IMR-90 (cell line): ENCODE measurements at places on chromosomes 6 and 20. TPM values are rescaled to one million over a fixed set of nuclear protein-coding genes. Genes with fewer than 3 reads are reported as not detected.

- DNase-seq, result no peak
Measured at GRCh38 chr20:46112430-46113112, 5.5 kb upstream of the CD40 start.

The SLC52A3 gene
- not detected in 2 replicates for polyA plus RNA-seq

GRCh38 chr6:110063594-110064263, 85.6 kb downstream of the GPR6 start:
- no peak for DNase-seq

DNA sequence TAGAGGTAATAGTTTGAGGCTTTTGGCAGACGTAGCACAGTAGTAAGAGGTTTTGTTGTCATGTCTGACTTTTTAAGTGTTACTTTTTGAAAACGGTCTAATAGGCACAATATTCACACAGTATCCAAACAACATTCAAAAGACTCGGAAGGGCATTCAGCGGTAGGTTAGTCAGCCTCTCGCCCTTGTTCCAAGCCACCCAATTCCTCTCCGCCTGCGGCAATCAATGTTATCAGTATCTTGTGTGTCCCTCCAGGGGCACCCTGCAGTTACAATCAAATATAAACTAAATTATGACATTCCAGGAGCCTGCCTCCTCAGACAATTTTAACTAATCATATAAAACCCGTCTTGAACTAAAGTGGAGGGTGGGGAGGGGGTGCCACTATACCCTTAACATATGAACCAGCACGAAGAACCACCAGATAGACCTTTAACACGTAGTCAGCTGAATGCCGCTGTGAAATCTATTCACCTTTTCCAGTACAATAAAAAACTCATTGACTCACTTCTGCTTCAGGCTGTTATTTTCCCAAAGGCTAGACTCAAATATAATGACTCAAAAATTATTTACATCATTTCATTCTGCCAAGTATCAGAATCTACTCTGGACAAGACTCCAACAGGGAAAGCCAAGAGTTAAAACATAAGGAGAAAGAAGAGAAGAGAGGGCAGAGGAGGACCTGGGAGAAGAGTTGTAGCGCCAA, 1.6 kb downstream of the TENT5A start:
- DNase-seq, result peak; percentile 18

DNA sequence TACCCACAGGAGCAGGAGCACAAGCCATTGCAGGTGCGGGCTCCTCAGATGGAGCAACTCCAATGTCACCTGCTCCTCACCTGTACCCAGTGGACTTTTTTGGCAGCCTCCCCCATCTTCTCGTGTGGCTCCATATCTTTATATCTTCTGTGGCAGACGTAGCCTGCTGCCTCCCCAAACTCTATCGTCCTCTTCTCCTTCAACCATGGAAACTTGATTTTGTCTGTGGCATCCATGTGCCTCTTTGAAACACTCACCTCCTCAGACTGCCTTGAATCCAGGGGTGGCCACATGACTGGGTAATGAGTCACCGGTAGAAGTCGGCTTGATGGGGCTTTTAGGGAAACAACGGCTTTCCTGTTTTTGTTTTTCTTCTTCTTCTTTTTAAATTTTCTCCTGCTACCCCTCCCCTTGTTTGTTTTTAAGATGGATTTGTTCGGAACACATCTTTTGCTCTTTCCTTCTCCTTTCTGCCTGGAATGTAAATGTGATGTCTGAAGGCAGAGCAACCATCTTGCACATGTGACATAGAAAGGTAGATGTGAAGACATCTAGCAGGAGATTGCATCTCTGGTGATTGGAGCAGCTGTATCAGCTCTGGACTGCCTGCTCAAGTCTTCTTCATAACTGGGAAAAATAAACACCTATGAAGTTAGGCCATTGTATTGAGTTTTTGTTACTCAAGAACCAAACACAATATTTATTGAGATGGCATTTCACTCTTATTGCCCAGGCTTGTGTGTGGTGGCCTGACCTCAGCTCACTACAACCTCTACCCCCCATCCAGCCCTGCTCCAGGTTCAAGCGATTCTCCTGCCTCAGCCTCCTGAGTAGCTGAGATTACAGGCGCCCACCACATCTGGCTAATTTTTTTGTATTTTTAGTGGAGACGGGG, 69.9 kb upstream of the DDR1 start:
- DNase-seq, result peak; percentile 84

The DDX43 gene
- 0.07 TPM in 1 of 2 replicates, not detected in the other for polyA plus RNA-seq

The ENPP5 gene
- polyA plus RNA-seq, result not detected in 2 replicates

- DNase-seq, result peak; percentile 80
Measured at GRCh38 chr6:14467591-14467990, 350.0 kb downstream of the CD83 start.

- no peak for DNase-seq
Measured at GRCh38 chr6:39338397-39338796, 15.9 kb upstream of the KCNK16 start.

- DNase-seq, result no peak
Measured at GRCh38 chr20:14657266-14658005, 320.0 kb upstream of the FLRT3 start.

- no peak for DNase-seq
Measured at GRCh38 chr6:32763421-32763820, at the start of gene HLA-DQB2. HLA-DQB2 (minus strand) TSS chr6:32763532; CDS start chr6:32763470, 62 bp downstream.

- DNase-seq, result no peak
Measured at GRCh38 chr6:138989098-138989983, 1.3 kb upstream of the REPS1 start.

- peak; percentile 72 for DNase-seq
Measured at GRCh38 chr6:3882866-3883265, 33.7 kb downstream of the FAM50B start.

The C2 gene
- polyA plus RNA-seq, result 0.19 and 0.26 TPM in 2 replicates

GRCh38 chr6:157496534-157497095, 115.6 kb downstream of the ZDHHC14 start:
- no peak for DNase-seq

DNA sequence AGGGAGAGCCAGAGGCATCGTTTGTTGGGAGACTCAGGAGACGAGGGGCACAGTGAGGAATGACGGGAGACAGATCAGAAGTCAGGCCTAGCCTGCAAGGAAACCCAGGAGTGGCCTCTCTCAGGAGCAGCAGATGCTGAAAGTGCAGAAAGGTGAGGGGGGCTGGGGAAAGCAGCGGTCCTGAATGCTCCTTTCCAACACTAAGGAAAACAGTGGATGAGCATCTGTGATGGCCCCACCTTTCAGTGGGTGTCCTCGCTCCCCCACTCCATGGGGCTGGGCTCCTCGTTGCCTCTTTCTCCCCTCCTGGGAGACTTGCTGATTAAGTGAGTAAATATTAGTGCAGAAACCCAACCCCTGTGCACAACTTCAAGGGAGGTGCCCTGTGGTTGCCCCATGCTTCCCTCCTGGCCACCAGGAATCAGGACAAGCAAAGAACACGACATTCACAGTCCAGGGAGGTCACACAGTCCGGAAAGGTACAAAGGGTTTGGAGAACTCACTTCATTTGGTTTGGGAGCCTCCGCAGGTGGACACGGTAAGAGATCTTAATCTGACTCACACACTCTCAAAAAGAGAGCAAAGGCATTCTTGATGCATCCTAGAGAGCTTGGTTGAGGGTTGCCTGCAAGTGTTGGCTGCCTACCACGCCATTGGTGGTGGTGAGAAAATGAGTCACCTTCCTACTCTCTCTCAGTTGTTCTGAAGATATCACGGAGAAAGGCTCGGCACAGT, 9.7 kb upstream of the BPIFB1 start:
- DNase-seq, result no peak

GRCh38 chr6:147067184-147067583, 137.0 kb upstream of the STXBP5 start:
- no peak for DNase-seq

The SLPI gene
- not detected in 2 replicates for polyA plus RNA-seq

GRCh38 chr6:98992535-98992934, 44.8 kb upstream of the FBXL4 start:
- DNase-seq, result no peak

DNA sequence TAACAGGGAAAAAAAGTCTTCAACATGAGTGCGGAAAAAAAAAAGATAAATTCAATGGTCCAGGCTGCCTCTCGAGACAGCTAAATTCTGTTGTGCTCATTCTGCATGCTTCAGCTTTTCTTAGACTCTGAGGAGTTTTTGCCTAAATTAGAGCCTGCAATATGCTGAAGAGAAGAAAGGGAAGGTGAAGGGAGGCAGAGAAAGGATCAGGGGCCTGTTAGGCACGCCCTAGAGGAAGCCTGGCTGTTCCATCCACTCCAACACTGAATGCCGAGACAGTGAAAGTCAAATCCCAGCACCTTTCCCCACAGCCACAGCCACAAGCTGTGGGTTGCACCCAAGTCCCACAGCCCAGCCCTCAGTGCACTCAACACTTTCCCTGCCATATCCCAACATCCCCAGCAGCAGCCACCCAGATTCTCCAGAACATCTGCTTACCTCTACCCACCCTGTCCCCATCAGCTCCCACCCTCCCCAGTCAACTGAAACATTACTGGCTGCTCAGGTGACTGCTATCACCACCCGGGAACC, 37.3 kb downstream of the PREX1 start:
- no peak for DNase-seq

- no peak for DNase-seq
Measured at GRCh38 chr6:169799474-169799926, 48.1 kb downstream of the ERMARD start.

DNA sequence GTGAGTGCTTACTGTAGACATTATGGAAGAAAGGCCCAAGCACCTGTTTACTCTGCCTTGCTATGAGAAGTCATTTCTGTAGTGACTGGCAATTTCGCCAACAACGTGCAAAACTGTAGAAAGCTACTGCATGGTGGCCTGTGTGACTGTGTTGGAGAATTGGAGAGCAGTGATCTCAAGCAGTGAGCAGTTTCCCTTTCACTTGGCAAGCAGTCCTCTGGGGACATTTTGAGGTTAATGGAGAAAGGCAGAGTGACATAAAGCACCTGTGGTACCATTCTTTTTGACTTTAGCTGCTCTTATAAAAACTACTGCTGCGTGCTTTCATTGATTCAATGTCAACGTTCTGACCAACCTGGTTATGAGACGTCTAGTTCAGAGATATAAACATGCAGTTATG, 382.6 kb upstream of the JAG1 start:
- DNase-seq, result no peak

The RAB23 gene
- polyA plus RNA-seq, result 7.8 and 10.8 TPM in 2 replicates

GRCh38 chr6:44180406-44180805, 21.8 kb downstream of the CAPN11 start:
- DNase-seq, result no peak

The TSBP1 gene
- polyA plus RNA-seq, result not detected in 2 replicates

GRCh38 chr20:44785768-44786167, 24.6 kb downstream of the RIMS4 start:
- no peak for DNase-seq

The CLDN20 gene
- not detected in 2 replicates for polyA plus RNA-seq

GRCh38 chr6:49668083-49668511, 31.5 kb upstream of the RHAG start:
- DNase-seq, result no peak

GRCh38 chr20:63951398-63952209, 4.6 kb downstream of the UCKL1 start:
- DNase-seq, result no peak

- no peak for DNase-seq
Measured at GRCh38 chr6:145878591-145879295, 64.1 kb upstream of the FBXO30 start.

GRCh38 chr6:129416337-129416990, 293.5 kb downstream of the ARHGAP18 start:
- no peak for DNase-seq

The PRDM13 gene
- polyA plus RNA-seq, result not detected in 2 replicates

DNA sequence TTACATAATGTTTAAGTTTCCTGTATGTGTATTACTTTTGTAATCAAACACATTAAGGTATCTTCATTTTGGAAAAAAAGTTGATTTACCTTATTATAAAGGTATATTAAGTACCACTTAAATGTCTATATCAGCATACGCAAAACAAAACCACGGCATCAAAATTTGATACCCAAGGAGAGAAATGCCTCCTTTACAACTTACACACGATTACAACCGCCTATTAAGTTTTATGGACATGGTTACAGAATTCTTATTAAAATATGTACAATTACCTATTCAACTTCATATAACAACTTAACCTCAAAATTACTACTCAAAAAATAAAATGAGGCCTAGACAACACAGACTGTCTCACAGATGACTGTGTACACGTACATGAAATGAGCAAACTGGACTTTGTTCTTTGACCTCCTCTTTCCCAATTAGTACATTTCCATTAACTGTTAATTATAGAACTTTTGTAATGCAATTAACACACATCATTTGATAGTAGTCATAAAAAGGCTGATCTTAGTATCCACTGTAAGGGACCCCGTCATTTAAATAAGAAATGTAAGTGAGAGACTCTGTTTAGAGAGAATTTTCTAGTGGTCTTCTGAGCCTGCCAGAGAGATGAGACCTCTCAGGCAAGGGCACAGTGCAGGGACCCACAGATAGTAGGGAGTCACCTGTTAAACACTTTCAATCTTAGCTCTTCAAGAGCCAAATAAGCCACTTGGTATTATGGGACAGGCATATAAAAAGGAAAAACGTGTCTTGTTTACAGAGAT, 2.5 kb downstream of the DIDO1 start:
- DNase-seq, result no peak

The GSTA2 gene
- not detected in 2 replicates for polyA plus RNA-seq
